ENCODE measurements at places on chromosomes 5 and 9.

GRCh38 chr5:165334201-165334600 lies 1828.8 kb downstream of the MAT2B start:
- DNase-seq: no peak

- no peak for DNase-seq
Observed at GRCh38 chr5:53994148-53994547, 316.2 kb downstream of the ARL15 start.

DNA sequence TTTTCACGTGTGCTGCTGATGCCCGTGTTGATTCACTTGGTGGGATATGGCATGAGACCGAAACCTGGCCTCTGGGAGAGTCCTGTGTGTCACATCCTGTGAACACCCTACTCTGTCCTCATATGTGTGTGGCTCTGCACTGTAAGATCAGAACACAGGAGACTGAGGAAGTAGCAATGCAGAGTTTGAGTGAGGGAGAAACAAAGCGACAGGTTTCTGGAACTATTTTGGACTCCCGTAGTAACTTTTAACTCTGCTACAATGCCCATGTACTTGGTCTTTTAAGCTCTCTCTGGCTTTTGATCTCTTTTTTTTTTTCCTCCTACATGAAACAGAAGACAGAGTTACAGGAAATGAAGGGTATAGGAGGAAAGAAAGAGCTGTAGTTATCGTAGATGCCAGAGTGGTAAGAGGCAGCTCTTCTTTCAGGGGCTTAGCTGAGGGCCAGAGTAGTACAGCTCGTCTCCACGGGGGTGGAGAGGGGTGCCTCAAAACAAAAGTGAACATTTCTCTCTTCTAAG lies 26.6 kb downstream of the GRAMD2B start:
- peak; percentile 13 for DNase-seq

GRCh38 chr5:151056379-151057325 lies 24.2 kb downstream of the TNIP1 start:
- no peak for DNase-seq

- DNase-seq: no peak
Observed at GRCh38 chr5:23411994-23412393, 95.4 kb upstream of the PRDM9 start.

GRCh38 chr9:131685753-131686706 lies 53.8 kb downstream of the RAPGEF1 start:
- DNase-seq: no peak

- no peak for DNase-seq
Observed at GRCh38 chr9:87193151-87193550, 245.8 kb upstream of the GAS1 start.
